Common myeloid progenitor, CD34-positive (primary cell): ENCODE measurements at places on chromosomes 7 and 10.

- H3K4me1 ChIP-seq = no peaks in the 10 kb centered on the region
- no peaks in the 10 kb centered on the region for H3K27me3 ChIP-seq
- no peak overlapping the region for H3K27ac ChIP-seq
- no peak for DNase-seq
- H3K4me3 ChIP-seq = no peak overlapping the region
Observed at GRCh38 chr7:121537031-121537430, 140.9 kb upstream of the FAM3C start.

DNA sequence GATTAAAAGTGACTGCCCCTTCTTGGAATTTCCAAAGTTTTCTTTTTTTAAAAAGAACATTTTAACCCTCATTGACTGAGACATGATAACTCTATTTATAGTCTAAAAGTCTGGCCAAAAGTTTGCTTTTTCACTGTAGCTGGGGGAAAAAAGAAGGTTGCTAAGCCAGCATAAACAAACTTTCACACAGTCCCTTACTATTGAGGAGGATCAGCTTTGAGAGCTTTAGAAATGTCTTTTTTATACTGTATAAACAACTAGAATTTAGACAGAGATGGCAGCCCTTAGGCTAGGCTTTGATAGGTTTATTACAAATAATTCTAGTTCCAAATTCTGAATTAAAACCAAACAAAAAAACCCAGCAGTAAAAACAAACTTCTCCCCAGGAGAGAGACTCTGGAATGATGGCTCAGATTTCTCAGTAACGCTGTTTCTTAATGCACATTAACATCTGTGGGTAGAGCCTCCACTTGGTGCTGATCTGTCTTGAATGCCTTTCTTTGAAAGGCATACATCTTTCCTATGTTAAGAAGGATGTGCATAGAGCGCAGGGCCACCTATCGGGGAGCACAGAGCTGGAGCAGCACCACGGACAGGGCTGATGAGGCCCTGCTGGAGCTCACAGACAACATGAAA lies 100.9 kb upstream of the PDLIM1 start:
- no peak overlapping the region for H3K27ac ChIP-seq
- H3K4me3 ChIP-seq = no peak overlapping the region
- no peaks in the 10 kb centered on the region for H3K27me3 ChIP-seq
- DNase-seq = peak; percentile 24
- peaks cover 16% of the 10 kb centered on the region for H3K4me1 ChIP-seq

DNA sequence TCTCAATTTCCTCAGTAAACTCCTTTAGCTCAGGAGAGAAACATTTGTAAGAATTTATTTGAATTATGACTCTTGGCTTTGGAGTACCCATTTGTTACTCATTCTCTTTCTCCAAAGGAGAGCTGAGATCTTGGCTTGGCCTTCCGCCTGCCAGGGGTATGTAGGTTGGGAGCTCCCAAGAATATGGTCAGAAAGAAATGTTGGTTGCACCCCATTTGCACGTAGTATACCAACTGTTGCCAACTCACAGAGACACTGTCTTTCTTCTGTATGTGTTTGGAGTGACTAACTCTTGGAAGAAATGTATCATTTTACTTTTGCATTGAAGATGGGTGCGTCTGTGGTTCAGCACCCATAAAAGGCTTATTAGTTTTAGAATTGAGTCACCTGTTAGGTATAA lies 708.5 kb upstream of the SORCS1 start:
- H3K4me3 ChIP-seq = no peak overlapping the region
- no peaks in the 10 kb centered on the region for H3K36me3 ChIP-seq
- no peaks in the 10 kb centered on the region for H3K27me3 ChIP-seq
- H3K4me1 ChIP-seq = no peaks in the 10 kb centered on the region
- no peak for DNase-seq

DNA sequence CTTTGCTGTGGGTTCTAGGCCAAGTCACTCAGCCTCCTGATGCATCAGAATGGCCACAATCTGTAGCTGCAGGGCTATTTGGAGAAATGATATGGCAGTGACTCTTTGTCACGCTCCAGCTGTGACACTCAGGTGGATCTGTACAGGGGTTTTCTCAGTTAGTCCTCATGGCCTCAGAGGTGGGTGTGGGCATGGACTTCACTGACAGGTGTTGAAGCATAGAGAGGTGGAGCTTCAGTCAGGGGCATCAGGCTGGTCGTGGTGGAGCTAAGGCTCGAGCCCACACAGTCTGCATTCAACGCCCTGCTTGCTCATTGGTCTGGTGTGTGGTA lies 21.2 kb downstream of the PALD1 start:
- no peak overlapping the region for H3K27ac ChIP-seq
- no peaks in the 10 kb centered on the region for H3K36me3 ChIP-seq
- no peak for DNase-seq
- no peak overlapping the region for H3K4me3 ChIP-seq
- no peaks in the 10 kb centered on the region for H3K27me3 ChIP-seq

GRCh38 chr10:68080853-68081431 lies 5.9 kb upstream of the HERC4 start:
- no peaks in the 10 kb centered on the region for H3K27me3 ChIP-seq
- H3K27ac ChIP-seq = no peak overlapping the region
- H3K36me3 ChIP-seq = no peaks in the 10 kb centered on the region
- H3K4me3 ChIP-seq = no peak overlapping the region
- H3K4me1 ChIP-seq = no peaks in the 10 kb centered on the region
- no peak for DNase-seq

- no peak overlapping the region for H3K27ac ChIP-seq
- no peaks in the 10 kb centered on the region for H3K36me3 ChIP-seq
- no peak overlapping the region for H3K4me3 ChIP-seq
- DNase-seq = no peak
Observed at GRCh38 chr10:78516236-78516635, 482.6 kb downstream of the RPS24 start.

- no peak for DNase-seq
- H3K36me3 ChIP-seq = no peaks in the 10 kb centered on the region
- H3K27me3 ChIP-seq = no peaks in the 10 kb centered on the region
- H3K27ac ChIP-seq = no peak overlapping the region
- no peaks in the 10 kb centered on the region for H3K4me1 ChIP-seq
- no peak overlapping the region for H3K4me3 ChIP-seq
Observed at GRCh38 chr10:88370713-88371112, 212.4 kb downstream of the RNLS start.

DNA sequence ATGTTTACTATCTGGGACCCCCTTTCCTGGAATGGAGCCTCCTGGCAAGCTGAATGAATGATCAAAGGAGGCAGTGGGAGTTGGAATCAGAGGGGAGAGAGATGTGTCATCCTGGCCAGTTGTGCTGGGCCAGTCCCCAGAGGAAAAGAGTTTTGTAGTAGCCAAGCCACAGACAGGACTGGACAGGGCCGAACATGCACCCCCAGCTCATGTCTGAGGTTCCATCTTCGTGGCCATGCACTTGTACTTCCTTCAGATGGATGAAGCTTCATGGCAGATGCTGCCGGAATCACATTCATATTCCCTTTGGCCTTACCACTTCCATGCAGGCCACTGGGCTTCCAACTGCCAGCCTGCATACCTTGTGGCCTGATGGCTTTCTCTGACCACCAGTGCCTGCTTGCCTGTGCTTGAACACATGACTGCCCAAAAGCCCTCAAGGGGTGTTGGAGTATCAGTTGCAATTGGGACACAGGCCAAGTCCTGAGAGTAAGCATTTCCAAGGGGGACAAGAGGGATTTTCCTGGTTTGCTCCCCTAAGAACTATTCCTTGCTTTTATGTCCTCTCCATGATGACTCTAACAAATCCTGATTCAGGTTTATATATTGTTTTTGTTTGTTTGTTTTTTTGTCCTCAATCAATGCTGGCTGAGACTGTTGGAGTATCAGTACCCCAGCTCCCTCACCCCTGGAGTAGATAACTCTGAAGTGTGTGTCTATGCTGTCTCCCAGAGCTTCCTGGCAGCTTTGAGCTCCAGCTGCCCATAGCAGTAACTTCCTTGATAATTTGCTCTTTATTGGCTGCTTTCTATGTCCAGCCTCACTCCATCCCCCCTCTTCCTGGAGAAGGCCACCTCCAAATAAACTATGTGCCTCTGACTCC lies 63.6 kb downstream of the TMEM130 start:
- H3K4me1 ChIP-seq = peaks cover 13% of the 10 kb centered on the region
- H3K27ac ChIP-seq = no peak overlapping the region
- DNase-seq = no peak

DNA sequence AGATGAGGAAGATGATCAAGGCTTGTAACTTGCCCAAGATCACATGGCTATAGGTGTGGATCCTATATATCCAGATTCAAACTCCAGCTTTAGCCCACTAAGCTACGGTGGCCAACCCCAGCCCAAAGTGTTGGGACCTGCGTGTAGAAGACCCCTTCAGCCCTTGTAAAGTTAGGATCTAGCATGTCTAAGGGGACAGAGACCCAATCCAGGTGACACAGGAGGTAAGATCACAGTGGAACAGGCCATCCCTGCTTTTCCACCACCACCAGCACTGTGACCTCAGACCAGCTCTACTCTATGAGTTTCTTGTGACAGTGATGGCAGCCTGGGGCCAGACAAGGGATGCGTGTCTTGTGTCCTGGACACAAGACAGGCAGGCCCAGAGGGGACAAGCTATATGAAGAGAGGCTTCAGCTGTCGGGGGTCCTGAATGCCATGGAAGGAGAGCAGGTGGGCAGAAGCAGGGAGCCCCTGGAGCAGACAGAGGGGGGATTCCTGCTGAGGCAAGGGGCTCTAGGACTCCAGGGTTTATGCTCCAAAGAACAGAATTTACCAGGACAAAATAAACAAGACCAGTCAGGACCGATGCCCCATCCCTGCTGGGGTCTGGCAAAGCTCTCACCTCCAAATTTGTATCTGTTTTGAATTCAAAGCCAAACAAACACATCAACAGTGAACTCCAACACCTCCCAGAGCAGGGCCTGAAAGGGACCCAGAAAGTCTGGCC lies 10.4 kb downstream of the GPRIN2 start:
- DNase-seq = no peak
- no peak overlapping the region for H3K27ac ChIP-seq
- peaks cover 3% of the 10 kb centered on the region for H3K4me1 ChIP-seq

GRCh38 chr7:77569514-77570232 lies 32.6 kb downstream of the PTPN12 start:
- H3K27me3 ChIP-seq = no peaks in the 10 kb centered on the region
- H3K27ac ChIP-seq = no peak overlapping the region
- no peaks in the 10 kb centered on the region for H3K4me1 ChIP-seq
- peak; percentile 11 for DNase-seq
- H3K4me3 ChIP-seq = no peak overlapping the region
- H3K36me3 ChIP-seq = peaks cover 5% of the 10 kb centered on the region

GRCh38 chr10:43574001-43574892 lies at the start of gene ZNF239:
Gene ZNF239 (minus strand): TSS chr10:43574616. CDS start chr10:43558079, 16,537 bp downstream.
- H3K4me3 ChIP-seq = peak within 1 kb of the TSS; percentile 67
- peaks cover 2% of the 10 kb centered on the region for H3K36me3 ChIP-seq
- H3K27me3 ChIP-seq = peaks cover 3% of the 10 kb centered on the region

DNA sequence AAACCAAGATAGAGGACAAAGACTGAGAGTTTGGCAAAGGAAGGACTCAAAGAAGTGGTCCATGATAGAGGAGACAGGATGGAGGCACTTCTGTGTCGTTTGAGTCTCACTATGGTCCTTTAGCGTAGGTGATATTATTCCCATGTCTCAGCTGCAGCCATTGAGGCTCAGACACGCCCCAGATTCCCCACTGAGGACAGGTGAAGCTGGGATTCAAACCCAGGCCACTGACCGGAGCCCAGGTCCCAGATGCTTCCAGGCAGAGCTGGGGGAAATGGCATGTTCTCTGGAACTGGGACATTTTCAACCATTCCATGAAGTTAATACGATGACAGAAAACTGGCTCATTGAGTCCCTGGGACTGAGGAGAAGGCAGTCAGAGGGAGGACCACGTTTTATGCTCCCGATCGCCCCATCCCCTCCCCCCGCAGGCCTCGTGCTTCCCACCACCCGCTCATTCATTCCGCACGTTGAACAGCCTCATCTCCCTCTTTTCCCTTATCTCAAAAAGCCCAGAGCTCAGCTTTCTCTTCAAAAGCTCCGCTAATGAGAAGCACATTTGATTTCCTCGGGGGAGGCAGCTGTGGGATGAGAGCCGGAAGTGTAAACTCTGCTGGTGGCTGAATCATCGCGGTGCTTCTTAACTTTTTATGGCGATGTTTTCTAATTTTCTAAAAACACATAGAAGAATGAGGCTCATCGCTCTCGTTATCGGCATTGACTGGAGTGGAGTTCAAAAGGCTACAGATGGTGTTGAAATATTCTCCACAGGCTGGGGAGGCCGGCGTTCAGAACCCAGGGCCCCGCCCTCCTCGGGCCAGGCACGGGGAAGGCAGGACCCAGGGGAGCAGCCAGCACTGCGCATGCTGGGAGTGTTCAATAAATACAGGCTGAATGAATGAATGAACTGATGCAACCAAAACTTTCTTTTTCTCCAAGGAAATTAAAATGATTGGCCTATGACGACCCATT lies 64.0 kb downstream of the OAT start:
- peak overlapping the region; percentile 39 for H3K4me3 ChIP-seq
- peaks cover 2% of the 10 kb centered on the region for H3K27me3 ChIP-seq
- peak; percentile 28 for DNase-seq
- H3K36me3 ChIP-seq = no peaks in the 10 kb centered on the region

DNA sequence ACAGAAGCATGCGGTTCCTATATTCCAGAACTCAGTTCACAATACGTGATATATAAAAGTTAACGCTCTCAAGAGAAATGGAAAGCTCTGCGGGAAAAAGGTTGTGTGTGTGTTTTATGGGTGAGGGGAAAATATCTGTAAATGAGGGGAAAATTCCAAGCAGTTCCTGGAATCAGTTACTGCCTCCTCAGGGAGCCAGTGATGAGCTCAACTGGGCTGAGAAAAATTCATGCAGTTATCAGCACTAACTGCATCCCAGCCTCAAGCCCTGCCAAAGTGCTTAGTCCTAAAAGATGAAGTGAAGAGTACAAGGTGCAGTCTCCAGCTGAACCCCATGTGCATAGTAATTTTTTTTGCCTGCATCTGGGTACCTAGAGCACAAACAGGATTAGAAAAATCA lies 191.9 kb downstream of the CDK14 start:
- no peak for DNase-seq
- no peaks in the 10 kb centered on the region for H3K36me3 ChIP-seq
- no peak overlapping the region for H3K27ac ChIP-seq
- no peaks in the 10 kb centered on the region for H3K27me3 ChIP-seq

DNA sequence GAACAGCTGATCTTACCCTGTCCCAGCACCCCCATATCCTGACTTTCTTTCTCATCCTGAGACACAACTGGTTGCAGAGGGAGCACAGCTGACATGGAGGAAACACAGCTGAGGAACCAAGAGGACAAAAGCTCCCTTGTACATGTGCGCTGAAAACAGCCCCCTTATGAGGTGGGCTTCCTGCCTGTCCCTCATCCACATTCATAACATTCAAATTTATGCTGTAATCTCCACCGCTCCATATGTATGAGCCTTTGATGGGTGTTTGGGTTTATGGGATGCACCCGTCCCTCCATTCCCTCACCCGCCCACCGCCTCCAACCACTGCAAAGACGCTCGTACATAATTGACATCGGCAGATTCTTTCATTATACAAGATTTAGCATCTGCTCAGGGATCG lies 49.6 kb upstream of the BTRC start:
- H3K4me3 ChIP-seq = no peak overlapping the region
- DNase-seq = no peak
- no peaks in the 10 kb centered on the region for H3K36me3 ChIP-seq
- peaks cover 64% of the 10 kb centered on the region for H3K27me3 ChIP-seq
- no peaks in the 10 kb centered on the region for H3K4me1 ChIP-seq
